ENCODE measurements at places on chromosomes 5 and 9.
A peak's percentile ranks its signal among the peaks of the same experiment; 100 is the strongest.

GRCh38 chr9:137666955-137667670 lies 48.3 kb downstream of the EHMT1 start:
- no peak for DNase-seq

DNA sequence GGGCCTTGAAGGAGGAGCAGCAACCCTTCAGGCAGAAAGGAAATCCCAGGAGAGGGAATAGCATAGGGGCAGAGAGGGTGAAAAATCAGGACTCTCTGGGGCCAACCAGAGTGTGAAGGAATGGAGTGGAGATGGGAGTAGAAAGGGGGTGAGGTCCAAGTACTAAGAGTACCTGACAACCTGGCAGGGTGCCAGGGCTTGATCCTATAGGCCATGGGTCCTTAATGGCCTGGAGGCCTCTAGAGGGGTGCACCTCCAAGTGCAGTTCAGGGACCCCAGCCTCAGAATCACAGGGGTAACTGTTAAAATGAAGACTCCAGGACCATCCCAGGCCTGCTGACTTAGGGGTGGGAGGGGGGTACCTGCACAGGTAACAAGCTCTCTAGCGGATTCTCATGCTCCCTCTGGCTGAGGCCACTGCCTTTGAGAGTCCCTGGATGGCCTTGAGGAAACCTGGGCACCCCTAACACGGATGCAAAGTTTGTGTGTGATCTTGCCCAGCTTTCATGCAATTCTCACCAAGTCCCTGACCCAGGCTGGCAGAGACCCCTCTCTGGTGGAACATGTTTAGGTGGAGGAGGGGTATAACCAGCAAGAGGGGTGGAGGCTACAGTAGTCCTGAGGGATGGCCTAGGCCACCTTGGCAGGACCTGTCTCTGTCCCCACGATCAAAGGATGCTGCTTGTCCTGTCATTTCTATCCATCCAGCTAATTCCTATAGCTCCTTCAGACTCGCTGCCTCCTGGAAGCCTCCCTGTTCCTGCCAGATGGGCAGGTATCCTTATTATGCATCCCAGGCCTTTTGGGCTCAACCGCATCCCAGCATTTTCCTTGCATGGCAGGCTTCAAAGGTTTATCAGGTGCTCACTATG lies 17.6 kb upstream of the CSF1R start:
- DNase-seq: no peak

DNA sequence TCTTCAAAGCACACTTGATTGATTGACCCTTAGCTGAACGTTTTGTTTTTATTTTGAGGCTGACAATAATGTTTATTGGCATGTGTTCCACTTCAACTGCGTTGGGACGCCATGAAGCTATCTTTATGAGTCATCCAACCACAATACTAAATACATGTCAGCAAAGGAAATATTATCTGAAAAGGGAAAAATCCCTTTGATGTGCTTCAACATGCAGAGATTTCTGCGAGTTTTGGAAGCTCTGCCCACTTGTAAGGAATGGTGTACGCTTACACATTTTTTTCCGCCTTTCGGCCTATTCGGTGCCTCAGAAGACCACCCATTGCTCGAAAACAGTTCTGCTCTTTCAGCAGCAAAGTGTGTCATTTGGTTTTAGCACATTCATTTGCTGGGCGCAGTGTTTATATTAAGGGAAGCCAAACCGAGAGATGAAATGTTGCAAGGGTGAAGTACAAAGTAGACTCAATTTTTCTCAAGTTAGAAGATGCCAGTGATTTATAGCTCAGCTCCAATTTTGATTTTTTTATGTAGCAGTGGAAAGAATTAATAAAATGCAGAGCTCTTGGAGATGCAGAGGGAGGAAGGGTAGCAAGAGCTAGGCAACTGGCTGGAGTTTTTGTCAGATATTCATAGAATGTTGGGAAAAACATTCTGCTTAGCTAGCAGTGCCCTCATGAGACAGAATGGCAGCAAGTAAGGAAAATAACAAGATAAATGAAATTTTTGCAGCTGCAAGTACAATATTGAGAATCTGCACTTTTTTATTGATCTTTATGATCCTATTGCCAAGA lies 68.9 kb downstream of the PRDM6 start:
- DNase-seq: no peak

DNA sequence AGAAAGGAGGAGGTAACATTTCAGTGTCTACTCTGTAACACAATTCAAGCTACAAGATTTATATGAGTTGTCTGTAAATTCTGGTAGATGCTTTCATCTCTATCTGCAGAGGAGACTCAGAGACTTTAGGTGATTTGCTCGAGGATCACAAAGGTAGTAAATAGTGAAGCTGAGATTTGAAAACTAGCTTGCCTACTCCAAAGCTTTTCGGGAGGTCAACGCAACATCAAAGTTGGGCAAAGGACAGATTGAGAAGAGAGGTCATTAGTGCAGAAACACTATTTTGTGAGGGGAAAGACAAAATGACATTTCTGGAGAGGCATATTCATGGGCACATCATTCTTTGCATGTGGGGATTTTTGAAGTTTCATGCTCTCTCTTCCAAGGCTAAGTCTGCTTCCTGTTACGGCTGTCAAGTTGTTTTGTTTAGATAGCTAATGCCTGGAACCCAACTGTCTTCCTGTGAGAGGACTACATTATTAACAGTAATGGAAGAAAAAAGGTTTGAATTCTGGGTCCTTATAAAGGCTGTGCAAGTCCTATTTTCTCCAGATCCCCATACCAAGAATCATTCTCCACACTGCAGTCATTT lies 413.5 kb upstream of the ZNF462 start:
- DNase-seq: no peak

DNA sequence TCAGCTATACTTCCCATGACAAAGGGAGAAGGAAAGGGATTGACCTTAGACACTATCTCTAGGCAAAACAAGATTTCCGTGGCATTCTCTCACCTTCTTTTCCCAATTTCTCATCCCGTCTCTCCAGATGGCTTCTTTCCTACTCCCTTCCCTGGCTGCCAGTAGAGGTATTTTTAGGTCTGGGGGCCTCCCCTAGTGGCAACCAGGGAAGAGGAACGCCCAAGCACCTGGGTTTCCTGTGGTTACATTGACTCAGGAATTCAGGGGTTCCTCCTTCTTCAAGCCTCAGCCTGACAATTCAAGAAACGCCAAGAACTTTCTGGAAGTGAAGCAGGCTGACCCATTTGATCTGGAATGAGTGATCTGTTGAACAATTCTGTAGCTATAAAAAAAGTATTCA lies 111.5 kb upstream of the OSMR start:
- no peak for DNase-seq

GRCh38 chr9:133276001-133276884 lies 1.2 kb upstream of the ABO start:
- DNase-seq: no peak

DNA sequence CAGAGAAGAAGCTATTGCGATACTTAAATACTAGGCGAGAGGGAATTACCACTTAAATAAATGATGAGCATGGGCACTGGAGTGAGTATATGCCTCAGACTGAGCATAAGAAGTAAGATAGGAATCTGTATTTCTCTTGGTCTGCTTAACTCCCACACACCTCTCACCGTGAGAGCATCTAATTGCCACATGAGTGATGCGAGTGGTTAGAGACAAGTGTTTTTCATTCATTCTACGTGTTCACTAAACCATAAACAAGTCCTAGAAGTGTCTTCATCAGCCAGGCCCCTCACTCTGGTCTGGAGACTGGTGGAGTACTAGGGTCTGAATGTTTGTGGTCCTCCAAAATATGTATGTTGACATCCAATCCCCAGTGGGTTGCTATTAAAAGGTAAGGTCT lies 150.2 kb upstream of the SLC12A2 start:
- DNase-seq: no peak

GRCh38 chr9:14372437-14373335 lies 58.7 kb upstream of the NFIB start:
- DNase-seq: no peak

DNA sequence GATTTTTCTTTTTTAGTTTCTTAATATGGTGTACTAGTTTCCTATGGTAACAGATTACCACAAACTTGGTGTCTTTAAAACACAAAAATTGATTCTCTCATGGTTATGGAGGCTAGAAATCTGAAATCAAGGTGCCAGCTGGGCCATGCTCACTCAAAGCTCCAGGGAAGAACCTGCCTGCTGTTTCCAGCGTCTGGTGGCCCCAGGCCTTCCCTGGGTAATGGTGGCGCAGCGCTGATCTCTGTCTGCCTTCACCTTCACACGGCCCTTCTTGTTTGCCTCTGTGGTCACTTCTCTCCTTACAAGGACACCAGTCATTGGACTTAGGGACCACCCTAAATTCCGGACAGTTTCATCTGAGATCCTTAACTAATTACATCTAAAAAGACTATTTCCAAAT lies 70.5 kb upstream of the GFPT2 start:
- DNase-seq: no peak

DNA sequence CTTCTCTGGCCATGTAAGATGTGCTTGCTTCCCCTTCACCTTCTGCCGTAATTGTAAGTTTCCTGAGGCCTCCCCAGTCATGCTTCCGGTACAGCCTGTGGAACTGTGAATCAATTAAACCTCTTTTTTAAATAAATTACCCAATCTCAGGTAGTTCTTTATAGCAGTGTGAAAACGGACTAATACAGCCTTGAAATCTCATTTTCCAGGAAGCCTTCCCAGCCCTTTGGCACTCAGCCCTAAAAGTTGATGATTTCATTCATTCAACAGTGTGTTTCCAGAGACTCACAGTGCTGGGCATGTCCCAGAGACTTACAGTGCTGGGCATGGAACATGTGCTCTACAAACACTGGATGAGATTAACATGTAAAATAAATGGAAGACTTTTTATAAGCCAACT lies 135.8 kb downstream of the DCP2 start:
- no peak for DNase-seq

DNA sequence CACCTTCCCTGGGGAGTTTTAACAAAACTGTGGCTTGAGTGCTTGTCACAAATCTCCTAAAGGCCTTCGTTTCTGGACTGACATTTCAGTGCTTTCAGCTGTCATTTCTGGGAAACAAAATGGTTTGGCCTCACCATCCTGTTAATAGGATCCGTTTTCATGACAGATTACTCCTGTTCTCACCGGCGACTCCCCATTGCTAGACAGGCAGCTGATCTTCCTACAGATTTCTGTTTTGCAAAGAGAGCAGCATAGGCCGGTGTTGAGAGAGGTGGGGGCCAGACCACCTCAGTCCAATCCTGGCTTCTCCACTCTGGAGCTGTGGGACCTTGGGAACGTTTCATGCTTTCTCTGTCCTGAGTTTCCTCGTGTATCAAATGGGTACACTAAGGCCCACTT lies 75.5 kb upstream of the OTULINL start:
- no peak for DNase-seq

DNA sequence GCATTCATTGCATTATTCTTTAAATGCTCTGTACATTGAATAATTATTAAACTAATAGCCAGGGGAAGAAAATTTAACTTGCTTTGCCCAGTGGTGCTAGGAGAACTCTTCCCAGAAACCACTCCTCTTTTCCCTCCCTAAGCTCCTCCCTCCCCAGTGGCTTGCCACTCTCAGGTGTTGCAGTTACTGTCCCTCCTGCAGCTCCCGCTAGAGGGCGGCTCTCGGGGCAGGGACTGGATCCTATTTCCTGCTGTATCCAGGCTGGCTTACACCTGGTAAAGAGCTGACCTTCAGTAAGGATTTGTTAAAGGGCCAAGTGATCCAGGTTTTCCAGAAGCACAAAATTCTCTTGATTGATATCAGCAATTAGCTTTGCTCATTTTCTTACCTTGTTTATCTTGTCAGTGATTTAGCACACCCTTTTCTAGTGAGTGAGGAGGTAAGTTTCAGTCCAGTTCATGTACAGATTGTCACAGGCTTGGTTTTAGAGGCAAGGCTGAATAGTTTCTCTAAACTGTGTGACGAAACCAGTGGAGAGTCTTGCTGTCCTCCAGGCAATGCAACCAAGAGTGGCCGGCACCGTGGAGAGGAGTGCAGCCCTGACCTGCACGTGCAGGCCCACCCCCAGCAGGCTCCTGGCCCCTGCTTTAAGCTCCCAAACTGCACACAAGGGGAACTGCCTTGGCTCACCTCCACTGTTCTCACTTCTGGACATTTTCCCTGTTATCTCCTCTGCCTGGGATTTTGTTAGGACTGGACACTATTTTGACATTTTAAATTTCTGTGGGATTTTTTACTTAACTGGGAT lies 423.8 kb downstream of the SPOCK1 start:
- DNase-seq: no peak

DNA sequence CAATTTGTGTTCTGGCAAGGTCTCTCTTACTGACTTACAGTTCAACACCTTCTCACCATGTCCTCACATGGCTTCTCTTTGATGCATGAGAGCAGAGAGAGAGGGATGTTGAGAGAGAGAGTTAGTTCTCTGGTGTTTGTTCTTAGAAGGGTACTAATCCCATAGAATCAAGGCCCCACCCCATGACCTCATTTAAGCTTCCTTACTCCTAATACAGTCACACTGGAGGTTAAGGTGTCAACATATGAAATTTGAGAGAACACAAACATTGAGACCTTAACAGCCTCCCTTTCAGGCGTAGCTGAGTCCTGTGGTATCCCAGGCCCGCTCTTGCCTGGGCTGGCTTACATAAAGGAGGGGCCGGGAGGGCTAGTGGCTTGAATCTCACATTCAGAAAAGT lies 10.6 kb upstream of the SEMA6A start:
- no peak for DNase-seq

- DNase-seq: no peak
These were observed 85.8 kb downstream of the DAP start for GRCh38 chr5:10675177-10675700.

- no peak for DNase-seq
These were observed 61.4 kb upstream of the CKMT2 start for GRCh38 chr5:81171769-81172168.

- no peak for DNase-seq
These were observed 610.3 kb downstream of the TLE1 start for GRCh38 chr9:81079055-81079454.

DNA sequence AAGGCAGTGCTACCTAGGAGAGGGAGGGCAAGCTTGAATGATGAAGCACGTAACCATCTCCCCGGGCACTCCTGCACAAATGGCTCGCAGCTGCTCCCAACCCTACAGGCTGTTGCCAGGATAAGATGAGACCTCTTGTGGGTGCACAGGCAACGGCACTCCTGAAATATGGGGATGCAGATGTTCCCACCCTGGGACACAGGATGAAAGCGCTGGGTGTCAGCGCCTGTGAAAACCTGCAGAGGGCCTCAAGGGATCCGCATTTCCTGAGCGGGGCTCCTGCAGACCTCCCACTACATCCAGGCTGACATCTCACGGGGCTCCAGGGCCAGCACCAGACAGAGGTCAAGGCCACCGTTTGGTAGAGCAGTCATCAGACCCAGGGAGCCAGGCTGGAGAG lies 60.7 kb downstream of the SMIM23 start:
- no peak for DNase-seq

- no peak for DNase-seq
These were observed 1000.0 kb downstream of the PTPRD start for GRCh38 chr9:9612755-9613154.

GRCh38 chr5:21623831-21624230 lies 1229.3 kb downstream of the CDH12 start:
- DNase-seq: no peak

- DNase-seq: no peak
These were observed 6.9 kb downstream of the PROP1 start for GRCh38 chr5:177988989-177989625.

- peak; percentile 23 for DNase-seq
These were observed at the start of gene PRRX2 for GRCh38 chr9:129665389-129665775. Gene PRRX2, plus strand, starts transcription at chr9:129665647. Its CDS starts 221 bp downstream, at chr9:129665868.
